ENCODE measurements at places on chromosomes 2 and 18.

DNA sequence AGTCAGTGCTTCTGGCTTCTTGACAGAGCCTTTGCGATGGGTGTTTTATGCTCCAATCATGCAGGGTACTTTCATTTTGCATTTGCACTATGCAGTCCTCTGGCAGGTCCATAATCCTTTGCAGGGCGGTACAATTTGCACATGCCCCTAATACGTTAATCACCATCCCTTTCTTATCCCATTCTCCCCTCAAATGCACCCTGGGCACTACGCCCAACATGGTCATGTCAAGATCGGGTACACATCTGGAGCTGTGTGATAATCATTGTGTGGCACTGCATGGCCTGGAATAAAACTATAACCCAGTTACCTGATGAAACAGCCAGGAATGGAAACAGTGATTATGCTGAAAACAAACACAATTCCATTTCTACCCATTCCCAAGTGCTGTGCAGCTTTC lies 27.7 kb downstream of the LOXHD1 start:
- DNase-seq, result no peak

- no peak for DNase-seq
Observed at GRCh38 chr2:208148803-208149202, 2.8 kb upstream of the CRYGB start.

- DNase-seq, result no peak
Observed at GRCh38 chr2:207505728-207506127, 24.0 kb upstream of the CREB1 start.

- DNase-seq, result no peak
Observed at GRCh38 chr18:80191907-80192652, 55.2 kb downstream of the PARD6G start.

- DNase-seq, result no peak
Observed at GRCh38 chr2:72024451-72025175, 123.0 kb downstream of the CYP26B1 start.

- DNase-seq, result no peak
Observed at GRCh38 chr2:25521126-25521525, 152.3 kb downstream of the DTNB start.

DNA sequence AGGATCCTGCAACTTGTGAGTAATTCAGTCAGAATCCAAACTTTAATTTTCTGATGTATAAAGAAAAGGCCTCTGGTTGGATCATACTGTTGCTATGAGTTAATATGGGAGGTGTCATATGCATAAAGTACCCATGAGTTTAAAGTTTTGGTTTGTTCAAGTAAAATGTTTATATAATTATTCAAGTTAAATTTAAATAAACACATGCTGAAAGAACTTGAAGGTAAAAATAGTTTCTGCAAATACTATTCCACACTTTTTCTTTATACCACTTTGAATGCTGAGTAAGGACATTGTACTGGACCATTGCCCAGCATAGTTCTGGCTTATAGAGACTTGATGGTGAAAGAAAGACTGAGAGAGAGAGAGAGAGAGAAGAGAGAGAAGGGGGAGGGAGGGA lies 30.7 kb downstream of the PKP4 start:
- DNase-seq, result no peak

DNA sequence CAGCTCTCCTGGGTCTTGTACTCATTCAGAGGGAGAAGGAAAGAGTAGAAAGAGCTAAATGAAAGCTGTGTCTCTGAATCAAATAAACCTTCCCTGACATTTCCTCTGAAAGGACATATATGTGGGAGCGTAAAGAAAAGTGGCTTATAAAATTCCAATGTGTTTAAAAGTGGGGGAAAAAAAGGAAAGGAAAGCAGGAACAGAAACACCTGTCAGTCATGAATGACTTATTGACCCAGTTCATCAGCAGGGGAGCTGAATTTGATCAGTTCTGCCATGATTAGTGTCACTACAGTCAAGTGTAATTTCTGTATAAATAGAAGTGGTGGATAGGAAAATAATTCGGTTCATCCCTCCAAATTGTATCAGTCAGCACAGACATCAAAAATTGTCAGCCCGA lies 382.5 kb downstream of the ERBB4 start:
- DNase-seq, result no peak

- DNase-seq, result no peak
Observed at GRCh38 chr2:109407276-109408042, 206.3 kb downstream of the SEPTIN10 start.

- DNase-seq, result no peak
Observed at GRCh38 chr2:58612973-58613372, 371.8 kb upstream of the FANCL start.

GRCh38 chr2:175399326-175399725 lies 217.8 kb upstream of the ATP5MC3 start:
- no peak for DNase-seq

DNA sequence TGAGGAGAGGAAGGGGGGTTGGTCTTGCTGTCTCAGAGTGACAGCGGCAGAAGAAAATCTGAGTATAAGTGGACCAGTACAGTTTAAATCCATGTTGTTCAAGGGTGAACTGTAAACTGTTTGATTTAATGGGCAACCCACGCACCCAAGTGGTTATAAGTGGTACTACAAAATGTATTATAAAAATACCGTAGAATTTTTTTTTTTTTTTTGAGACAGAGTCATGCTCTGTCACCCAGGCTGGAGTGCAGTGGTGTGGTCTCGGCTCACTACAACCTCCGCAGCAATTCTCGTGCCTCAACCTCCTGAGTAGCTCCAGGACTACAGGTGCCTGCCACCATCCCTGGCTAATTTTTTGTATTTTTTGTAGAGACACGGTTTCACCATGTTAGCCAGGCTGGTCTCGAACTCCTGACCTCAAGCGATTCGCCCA lies 2.1 kb upstream of the CHCHD5 start:
- DNase-seq, result peak; percentile 64

DNA sequence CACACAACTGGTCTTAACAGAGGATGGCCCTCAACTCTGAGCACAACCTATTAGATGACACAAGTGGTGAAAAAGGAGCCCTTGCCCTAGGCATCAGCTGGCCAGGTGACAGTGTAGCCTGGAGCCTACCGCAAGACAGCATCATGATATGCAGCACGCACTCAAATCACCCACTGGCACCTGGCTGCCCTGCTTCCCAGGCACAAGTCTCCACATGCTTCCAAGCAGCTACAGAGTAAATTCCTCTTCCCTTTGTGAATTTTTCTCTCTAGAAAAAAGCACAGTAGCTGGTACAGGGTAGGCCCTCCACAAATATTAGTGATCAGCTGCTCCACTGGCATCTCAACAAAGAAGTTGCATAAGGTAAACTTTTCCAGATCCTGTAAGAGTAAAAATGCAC lies 6.0 kb downstream of the FBXO15 start:
- no peak for DNase-seq

- no peak for DNase-seq
Observed at GRCh38 chr2:71944806-71945602, 202.7 kb downstream of the CYP26B1 start.

GRCh38 chr2:44938287-44939105 lies 3.0 kb upstream of the SIX3 start:
- no peak for DNase-seq

DNA sequence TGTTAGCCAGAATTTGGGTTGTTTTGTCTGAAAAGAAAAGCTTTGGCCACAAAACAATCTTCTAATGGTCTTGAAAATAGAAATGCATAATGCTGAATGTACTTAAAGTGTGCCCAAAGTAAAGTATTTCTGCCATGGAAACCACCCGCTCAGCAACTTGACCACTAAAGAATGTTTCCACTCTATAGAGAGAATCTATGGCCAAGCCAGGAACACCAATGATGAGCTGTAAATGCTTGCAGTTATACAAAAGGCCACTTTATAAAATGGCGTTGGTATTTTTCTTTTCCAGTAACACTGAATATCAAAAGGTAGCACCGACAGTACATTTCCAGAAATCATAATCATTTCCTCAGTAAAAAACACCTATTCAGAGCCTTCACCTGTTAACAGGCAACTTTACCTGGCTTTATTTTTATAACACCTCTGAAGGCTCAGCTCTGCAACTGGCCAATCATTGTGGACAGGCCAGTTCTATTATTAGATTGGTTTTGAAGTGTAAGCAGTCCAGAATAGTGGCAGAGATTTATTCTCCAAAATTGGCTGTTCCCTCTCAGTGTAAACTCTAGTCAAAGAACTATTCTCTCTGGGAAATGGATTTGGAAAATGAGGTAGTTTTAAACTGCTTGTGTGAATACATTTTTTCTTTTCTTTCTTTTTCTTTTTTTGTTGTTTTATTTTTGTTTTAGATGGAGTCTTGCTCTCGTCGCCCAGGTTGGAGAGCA lies 36.1 kb downstream of the SLC40A1 start:
- no peak for DNase-seq

GRCh38 chr2:188870289-188870688 lies 103.9 kb upstream of the COL3A1 start:
- no peak for DNase-seq

GRCh38 chr2:72896446-72896845 lies 9.2 kb downstream of the SPR start:
- DNase-seq, result no peak

DNA sequence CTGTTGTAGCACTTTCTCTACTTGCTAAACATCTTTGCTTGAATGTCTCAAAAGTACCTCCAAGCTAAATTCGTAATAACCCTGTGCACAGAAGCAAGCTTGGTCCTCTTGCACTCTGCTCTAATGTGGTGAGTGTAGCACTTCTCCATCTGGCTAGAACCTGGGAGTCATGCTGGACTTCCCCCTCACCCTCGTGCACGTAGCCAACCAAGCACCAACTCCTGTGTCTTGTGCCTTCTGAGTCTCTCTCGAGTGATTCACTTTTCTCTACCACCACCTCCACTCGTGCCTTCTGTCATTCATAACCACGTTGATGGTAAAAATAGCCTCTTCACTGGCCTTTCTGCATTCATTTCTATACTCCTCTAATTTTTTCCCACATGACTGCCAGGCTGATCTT lies 91.9 kb upstream of the KCNE4 start:
- no peak for DNase-seq

- no peak for DNase-seq
Observed at GRCh38 chr2:38232454-38232853, 144.6 kb downstream of the ATL2 start.

DNA sequence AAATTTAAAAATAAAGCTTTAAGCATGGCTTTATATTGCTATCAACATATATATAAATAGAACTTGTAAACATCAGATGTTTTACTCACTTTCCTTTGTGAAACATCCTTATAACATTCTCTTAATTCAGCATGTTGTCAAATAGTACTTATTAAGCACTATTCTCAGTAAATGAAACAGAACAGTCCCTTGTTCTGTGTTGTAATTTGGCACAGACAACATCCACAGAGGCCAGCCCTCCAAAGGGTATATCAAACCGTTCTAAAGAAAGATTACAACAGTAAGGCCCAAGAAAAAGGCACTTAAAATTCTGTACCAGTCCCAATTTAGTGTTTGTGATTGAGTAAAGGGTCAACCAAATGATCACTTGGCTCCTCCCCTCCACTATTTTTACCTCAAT lies 46.0 kb downstream of the GAREM1 start:
- DNase-seq, result no peak

DNA sequence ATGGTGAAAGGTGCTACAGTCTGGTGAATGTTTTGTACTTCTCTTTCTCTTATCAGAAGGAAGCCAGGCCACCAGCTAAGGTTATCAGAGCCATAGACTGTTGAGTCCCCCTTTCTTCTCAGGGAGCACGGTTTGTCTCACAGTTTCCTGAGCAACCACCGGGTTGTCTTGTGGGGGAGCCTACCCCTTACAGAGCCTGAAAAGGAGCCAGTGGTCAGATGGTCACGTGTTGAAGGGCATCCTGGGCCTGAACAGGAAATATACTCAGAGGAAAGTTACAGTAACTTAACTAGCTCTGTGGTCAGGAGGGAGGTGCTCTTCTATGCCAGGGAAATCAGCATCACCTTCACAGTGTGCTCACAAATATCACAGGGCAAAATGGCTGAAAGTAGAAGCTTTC lies 11.6 kb downstream of the CD28 start:
- peak; percentile 66 for DNase-seq

GRCh38 chr18:68447286-68447685 lies 267.6 kb downstream of the TMX3 start:
- DNase-seq, result no peak

GRCh38 chr2:156472686-156473085 lies 36.5 kb downstream of the GPD2 start:
- DNase-seq, result no peak

DNA sequence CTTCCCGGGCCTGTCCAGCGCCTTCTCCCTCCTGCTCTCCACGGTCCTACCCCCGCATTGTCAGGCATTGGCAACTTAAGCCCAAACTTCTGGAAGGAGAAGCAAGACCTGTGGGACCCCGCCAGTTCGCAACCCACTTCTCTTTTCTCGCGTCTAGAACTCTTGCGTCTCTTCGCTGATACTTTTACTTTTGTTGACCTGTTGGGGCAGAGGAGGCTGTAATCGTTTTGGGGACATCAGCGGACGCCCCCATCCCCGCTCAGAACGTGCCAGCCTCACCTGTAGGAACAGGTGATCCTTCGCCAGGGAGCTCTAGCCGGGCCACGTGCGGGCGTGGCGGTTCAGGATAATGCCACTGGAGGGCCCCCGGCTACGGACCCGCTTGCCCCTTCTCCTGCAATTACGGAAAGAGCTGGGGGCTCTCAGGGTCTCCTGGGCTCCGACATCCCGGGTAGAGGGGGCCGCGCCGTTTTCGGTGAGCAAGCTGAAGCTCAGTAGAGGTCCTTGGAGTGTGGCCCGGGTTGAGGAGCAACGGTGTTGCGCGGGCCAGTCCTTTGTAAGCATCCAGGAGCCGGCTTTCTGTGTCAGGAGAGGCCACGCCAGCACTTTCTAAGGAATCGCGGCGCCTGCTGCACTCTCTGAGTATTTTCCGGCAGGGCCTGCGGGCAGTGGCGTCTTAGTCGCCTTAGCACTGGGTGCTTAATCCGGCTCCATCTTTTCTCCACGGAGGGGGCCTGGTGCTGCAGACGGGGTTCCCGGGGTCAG lies 1.6 kb downstream of the MTCL1 start:
- peak; percentile 26 for DNase-seq

DNA sequence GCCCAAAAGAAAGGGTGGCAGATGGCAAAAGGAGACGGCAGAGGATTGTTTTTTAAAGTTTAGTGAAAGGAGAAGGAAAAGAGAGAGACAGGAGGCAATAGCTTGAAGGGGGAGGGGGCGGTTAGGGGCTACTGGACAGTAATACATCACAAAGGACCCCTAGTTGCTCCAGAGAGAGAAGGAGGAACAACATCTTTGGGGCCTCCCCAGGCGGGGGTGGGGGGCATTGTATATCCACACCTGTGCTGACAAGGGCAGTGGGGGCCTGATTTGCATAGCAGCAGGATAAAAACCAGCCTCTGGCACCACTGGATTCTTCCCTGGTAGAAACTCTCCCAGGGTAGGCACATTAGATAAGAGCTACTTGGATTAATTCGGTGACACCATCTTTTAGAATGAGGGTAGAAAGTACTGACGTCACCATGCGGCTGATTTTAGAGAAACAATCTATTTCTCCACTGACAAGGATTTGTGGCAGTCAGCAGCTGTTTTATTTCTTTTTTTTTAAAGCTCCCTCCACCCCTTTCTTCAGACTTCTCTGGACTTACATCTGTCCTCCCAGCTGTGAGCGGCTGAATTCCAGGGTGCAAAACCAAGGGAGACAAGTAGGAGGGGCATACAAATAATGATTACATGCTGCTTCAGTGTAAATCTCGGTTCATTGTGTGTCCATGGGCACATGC lies 199.8 kb upstream of the NRP2 start:
- DNase-seq, result no peak

GRCh38 chr2:28393114-28393836 lies 617 bp downstream of the FOSL2 start:
- DNase-seq, result peak; percentile 53
